ENCODE measurements at places on chromosomes 5 and 9.

GRCh38 chr5:3886524-3887451 lies 291.2 kb downstream of the IRX1 start:
- H3K36me3 ChIP-seq = no peaks in the 10 kb centered on the region
- peak; percentile 11 for DNase-seq
- peaks cover 49% of the 10 kb centered on the region for H3K4me1 ChIP-seq
- H3K4me3 ChIP-seq = no peak overlapping the region
- H3K27me3 ChIP-seq = no peaks in the 10 kb centered on the region
- H3K27ac ChIP-seq = peak overlapping the region; percentile 50

DNA sequence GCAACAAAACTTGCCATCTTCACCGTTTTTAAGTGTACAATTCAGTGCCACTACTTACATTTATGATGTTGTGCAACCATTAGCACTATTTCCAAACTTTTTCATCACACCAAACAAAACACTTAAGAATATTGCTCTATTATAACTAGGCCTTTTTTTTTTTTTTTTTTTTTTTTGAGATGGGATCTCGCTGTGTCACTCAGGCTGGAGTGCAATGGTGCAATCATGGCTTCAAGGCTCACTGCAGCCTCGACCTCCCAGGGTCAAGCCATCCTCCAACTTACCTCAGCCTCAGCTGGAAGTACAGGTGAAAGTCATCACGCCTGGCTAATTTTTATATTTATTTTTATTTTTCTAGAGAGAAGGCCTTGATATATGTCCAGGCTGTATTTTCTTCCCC lies 22.3 kb upstream of the LMNB1 start:
- H3K27me3 ChIP-seq = no peaks in the 10 kb centered on the region
- no peak for DNase-seq
- H3K4me1 ChIP-seq = peaks cover 9% of the 10 kb centered on the region
- no peak overlapping the region for H3K4me3 ChIP-seq

- H3K36me3 ChIP-seq = peaks cover 83% of the 10 kb centered on the region
- peak overlapping the region; percentile 49 for H3K27ac ChIP-seq
- H3K4me3 ChIP-seq = no peak overlapping the region
- peaks cover 6% of the 10 kb centered on the region for H3K4me1 ChIP-seq
These were observed 23.3 kb downstream of the CCNH start for GRCh38 chr5:87389296-87390034.

DNA sequence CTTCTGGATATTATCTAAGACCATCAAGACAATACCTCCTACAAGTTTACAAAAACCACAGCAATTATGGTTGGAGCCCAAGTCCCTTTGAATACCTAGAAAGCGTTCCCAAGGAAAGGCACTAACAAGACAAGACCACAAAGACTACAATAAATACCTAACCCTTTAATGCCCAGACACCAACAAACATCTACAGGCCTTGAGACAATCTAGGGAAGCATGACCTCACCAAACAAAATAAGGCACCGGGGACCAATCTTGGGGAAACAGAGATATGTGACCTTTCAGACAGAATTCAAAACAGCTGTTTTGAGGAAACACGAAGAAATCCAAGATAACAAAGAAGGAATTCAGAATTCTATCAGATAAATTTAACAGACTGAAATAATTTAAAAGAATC lies 37.8 kb downstream of the OXCT1 start:
- no peaks in the 10 kb centered on the region for H3K4me1 ChIP-seq
- no peaks in the 10 kb centered on the region for H3K27me3 ChIP-seq
- H3K36me3 ChIP-seq = peaks cover 22% of the 10 kb centered on the region
- DNase-seq = no peak
- no peak overlapping the region for H3K27ac ChIP-seq
